GF-D8 (cell line): ENCODE measurements at places on chromosomes 2 and 18.
A peak's percentile ranks its signal among the peaks of the same experiment; 100 is the strongest.

DNA sequence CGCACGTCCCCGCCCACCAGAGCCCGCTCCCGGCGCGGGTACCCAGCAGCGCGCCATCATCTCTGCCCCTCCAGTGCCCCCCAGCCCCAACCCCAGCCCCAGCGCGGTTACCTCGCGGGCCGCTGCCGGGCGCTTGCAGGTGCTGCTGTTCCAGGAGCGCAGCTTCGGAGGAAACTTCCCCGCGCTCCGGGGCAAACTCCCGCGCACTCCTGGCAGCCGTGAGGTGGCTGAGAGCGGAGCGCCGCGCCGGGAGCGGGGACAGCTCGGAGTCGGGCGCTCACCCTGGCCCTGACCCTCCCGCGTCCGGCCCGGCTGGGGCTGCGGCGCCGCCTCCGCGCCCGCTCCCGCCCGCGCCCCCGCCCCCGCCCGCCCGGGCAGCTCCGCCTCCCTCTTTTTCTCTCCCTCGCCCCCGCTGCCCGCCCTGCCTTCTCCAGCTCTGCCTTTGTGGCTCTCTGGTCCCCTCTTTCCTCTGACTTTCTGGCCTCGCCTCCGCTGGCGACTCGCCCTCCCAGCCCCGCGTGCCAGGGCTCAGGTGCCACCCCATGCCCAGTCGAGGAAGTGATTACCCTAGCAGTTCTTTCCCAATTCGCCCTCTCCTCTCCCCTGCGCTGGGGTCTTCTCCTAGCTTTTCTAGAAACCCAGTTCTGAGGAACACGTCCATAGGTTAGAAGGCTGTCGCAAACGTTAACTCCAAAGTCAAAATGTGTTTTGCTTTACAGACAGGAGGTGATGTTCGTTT, at the start of gene CHST9:
CHST9 (minus strand) TSS at position 284 of the 739 bp plus-strand sequence. CDS start 42,499 bp downstream, outside the sequence.
- DNase-seq: no peak

DNA sequence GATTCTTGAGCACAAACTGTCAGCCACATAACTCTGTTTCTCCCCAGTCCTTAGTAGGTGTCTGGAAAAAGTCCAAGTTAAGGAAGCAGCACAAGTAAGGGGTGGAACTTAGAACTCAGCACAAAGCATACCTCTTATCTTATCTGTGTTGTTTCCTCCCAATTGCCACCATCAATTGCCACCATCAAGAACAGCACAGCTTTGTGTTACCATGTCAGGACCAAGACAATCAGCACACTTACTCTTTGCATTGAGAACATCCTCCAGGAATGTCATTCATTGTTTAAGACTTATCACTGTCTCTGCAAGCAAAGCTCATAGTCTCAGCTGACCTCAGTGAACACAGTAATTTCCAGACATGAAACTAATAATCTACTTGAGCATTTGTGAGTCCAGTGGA, 212.7 kb upstream of the FSHR start:
- no peak for DNase-seq

DNA sequence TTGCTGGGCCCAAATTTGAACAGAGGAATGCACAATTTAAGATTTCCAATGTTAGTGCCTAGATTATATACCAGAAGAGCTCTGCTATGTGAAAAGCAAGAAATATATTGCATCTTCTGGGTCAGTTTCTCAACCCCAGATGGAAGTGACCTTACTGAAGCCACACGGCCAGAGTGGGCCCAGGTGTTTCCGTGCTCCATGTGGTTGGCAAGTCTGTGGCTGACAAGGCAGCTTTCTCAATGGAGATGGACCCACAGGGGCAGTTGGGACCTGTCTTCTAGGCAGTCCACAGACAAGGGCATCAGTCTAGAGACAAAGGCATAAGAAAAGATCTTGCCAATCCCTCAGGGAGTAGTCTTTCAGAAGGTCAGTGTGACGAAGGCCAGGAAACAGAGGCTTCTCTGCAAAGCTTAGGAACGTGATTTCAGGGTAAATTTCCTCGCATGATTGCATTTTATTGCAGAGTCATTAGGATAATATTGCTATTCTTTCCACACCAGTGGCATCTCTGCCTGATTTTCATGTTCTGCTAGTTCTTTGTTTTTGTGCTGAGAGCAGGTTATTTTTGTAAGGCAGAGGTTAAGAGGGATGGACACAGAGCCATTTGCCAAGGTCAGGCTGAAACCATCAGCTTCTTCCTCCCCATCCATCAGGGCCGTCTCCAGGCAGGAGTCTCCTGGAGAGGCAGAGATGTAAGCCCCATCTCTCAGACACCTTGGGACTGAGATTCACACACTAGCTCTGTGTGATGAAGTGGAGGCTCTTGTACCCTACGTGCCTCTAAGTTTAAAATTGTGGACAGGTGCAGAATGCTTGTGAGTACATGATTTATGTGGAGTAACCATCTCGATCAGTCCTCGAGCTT, 202.1 kb downstream of the ANKRD30B start:
- no peak for DNase-seq

DNA sequence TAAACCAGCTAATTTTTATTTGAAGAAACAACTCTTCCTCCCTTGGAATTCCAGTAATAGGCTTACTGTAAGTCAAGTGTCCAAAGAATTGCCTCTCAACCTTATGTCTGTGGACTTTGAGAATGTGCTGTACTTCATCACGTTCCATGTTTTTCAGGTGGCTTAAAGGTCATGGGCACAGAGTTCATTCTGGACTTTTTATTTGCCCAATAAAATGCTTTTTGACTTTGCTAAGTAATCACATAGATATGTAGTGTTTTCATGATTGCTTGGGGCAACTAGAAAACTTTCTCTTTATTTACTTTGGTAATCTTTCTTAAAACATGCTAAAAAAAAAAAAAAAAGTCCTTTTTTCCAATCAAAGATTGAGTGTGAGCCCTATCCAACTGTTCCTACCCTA, 10.4 kb upstream of the DNAH7 start:
- DNase-seq: no peak

- no peak for DNase-seq
Measured at GRCh38 chr2:107719836-107720235, 106.9 kb upstream of the RGPD4 start.

GRCh38 chr2:189782221-189782671, 1.9 kb downstream of the ORMDL1 start:
- peak; percentile 13 for DNase-seq

GRCh38 chr2:88698498-88699233, 7.2 kb downstream of the RPIA start:
- DNase-seq: no peak

DNA sequence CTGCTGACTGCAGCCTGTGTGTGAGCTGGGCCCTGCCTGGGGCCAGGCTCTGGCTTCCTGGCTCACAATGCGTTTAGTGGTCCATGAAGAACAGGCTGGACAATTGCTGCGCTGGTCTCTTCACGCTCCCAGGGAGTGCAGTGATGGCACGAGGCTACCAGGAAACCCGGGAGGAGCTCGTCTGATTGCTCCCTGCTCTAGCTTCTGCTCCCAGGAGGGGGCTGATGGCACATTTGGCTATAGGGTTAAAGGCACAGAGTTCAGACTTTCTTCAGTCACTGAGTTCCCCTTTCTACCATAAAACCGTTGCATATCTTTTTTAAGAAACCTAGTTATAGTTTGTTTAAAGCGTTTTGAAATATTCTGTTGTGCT, 60.1 kb downstream of the KCNF1 start:
- DNase-seq: no peak

GRCh38 chr2:237026981-237027711, 58.5 kb upstream of the COPS8 start:
- DNase-seq: no peak

GRCh38 chr2:55097461-55098410, 47.5 kb upstream of the RTN4 start:
- no peak for DNase-seq

- no peak for DNase-seq
Measured at GRCh38 chr2:124919296-124919695, 894.2 kb downstream of the CNTNAP5 start.

DNA sequence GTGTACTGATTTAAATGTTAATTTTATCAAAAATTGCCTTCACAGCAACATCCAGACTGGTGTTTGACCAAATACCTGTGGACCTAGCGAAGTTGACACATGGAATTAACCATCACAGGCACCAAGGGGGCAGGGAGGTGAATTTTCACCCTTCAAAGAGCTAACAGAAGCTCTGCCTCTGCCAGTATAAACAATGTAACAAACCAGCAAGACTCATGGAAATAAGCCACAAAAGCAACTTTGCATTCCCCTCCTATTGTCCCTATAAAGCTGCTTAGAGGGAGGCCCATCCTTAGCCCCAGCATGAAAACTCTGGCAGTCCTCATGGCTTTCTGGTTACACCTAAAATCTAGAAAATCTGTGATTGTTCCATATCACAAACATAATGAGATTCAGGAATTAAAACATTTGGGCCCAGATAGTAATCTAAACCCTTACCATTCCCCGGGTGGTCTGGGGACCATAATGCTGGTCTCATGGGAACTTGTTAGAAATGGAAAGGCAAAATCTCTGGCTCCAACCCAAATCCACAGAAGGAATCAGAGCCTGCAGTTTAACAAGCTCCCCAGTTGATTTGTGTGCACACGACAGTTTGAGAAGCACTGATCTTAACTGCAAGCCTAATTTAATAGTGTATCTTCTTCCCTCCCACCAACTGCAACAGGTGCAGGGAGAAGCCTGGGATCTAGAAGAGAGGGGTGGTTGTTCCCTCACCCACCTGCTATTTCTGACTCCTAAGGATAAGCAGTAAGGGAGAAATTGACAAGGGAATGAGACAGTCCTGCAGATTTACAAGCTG, 23.1 kb downstream of the SERPINB11 start:
- no peak for DNase-seq

- no peak for DNase-seq
Measured at GRCh38 chr2:38892819-38893218, 3.1 kb downstream of the ARHGEF33 start.

- DNase-seq: no peak
Measured at GRCh38 chr2:173354073-173354581, 545 bp upstream of the CDCA7 start.

- no peak for DNase-seq
Measured at GRCh38 chr2:83240611-83241010, 1218.5 kb downstream of the SUCLG1 start.

DNA sequence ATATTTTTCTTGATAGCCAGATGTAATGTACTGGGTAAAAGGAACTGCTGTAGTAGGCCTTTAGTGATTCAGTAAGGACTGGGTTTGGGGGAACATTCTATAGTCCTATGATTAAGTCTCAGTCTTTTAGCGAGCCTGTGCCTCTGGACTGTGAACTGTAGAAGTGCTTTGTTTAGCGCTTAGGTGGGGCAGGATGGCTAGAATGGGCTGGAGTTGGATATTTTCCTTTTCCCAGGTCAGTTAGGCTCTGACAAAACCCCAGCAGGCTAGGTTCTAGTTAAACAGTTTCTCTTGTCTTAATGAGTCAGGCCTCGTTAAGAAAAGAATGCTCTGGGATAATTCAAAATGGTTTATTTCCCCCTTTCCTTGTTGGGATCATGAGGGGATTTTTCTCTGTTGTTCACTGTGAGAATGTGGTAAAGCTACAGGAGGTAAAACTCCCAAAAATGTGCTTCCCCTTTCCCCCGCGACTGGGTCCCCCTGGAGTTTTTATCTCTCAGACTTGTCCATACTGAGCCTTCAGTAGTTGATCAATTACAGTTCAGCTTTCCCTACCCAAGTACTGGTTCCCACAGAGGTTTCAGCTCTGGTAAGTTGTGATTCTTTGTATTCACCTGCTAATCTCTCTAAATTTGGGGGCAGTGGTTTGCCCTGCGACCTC, 31.5 kb downstream of the EHBP1 start:
- no peak for DNase-seq

GRCh38 chr2:201432038-201432620, 19.1 kb downstream of the TRAK2 start:
- no peak for DNase-seq

- DNase-seq: no peak
Measured at GRCh38 chr2:180559771-180560170, 420.6 kb upstream of the UBE2E3 start.

DNA sequence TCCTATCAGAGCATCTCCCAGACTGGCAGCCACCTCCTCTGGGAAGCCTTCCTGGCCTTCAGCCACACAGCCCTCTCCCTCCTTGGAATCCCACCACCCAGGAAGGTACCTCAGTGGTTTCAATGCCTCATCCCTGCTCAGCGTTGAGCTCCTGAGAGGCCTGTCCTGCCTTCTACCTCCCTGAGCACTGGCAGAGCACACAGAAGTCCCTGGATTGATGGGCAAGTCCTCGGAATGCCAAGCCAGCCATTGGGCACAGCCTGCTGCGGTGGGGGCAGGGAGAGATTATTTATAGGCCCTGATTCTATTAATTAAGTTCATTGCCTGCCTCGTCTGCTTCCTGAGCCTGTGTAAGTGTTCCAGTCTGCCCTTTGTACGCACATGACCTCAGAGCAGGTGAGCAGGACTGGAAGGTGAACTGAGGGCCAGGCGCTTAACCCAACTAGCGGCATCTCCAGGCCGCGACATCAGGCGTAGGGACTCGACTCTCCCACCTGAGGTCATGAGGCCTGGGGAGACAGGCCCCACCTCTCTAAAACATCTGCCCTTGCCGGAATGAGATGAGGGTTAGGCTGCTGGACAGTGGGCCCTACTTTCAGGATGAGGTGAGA, 63.4 kb downstream of the SMAD7 start:
- DNase-seq: no peak

GRCh38 chr2:18830962-18831361, 241.6 kb upstream of the NT5C1B start:
- no peak for DNase-seq

- no peak for DNase-seq
Measured at GRCh38 chr18:22174341-22175145, 5.2 kb downstream of the GATA6 start.

DNA sequence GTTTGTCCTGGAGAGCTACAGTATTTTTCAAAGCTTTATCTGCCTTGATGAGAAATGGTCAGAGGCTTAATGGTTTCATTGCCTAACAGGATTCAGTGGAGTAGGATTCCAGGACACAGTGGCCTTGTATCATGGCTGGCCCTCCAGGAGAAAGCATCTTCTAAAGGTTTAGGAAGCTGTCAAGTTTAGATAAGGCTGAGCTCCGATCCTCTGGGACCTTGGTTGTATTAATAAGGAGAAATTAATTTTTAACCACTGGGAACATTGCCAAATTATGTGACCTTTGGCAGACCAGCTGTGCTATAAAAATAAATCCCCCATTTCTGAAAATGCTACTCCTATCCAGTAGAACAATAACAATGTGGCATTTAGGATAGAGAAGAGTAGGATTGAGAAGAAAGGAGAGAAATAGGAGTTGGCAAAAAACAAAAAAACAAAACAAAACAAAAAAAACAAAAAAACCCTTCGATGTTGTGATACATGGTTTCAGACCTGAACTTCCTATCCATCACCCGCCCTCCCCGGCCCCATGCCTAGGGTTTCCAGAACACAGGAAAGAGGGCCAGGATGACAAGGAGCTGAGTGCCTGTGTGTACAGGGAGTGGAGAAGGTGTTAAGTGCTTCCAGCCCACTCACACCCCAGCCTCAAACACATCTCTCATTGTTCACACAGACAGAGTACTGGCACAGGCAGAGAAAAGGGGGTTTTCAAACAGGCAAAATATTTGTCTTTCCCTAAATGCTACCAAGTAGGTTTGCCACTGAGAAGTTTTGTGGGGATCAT, 6.3 kb downstream of the NRP2 start:
- no peak for DNase-seq

DNA sequence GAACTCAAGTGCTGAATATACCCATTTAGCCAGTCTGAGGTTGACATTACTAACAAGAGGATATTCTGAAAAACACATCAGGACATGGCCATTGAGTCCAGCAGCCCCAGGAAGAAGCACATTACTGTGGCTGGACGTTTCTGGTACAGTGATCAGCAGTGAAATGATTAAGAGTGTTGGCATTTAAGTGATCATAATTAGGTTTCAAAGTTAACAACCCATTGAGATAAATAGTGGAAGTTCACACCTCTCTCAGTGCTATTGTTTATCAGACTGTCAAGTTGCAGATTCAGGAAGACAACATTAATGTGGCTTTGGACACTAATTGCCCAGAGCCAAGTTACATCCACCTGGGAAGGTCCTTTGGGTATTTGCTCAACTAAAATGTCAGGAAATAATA, 139.5 kb upstream of the GAREM1 start:
- no peak for DNase-seq
